ENCODE measurements at places on chromosomes 6 and 20.

GRCh38 chr6:10138917-10139316 lies 276.0 kb downstream of the TFAP2A start:
- no peak for DNase-seq

DNA sequence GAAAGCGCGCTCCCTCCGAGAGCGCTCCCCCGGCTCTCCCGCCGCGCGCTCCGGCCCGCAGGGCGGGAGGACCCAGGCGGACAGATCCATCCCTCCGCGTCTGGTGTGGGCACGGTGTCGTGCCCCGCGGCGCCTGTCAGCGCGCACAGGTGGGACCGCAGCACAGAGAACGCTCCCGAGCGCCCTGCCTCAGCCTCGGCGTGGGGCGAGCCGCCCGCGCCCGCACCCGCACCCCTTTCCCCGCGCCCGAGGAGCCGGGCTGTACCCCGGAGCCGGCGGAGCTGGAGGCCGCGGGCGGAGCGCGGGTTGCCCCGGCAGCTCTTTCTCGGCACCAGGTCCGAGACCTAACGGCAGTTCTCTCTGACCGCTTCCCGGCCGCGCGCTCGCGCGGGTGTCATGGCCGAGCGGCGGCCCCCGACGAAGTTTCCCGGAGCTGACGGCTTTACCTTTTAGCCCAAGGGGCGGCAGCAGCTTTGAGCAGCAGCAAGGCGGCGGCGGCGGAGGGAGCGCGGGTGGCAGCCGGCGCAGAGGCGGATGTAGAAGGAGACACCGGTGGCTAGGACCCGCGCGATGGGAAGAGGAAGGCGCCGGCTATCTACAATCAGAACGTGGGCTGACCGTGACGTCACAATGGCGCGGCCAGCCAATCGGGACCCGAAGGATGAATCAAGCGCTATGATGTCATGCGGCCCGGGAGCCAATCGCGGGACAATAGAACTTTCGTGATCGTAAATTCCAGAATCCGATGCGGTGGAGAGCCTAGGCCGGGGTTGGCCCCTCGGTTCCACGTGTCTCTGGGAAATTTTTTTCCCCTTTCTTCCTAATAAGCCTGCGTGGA lies at the start of gene ELOVL5:
ELOVL5 (minus strand) TSS at position 580 of the 838 bp plus-strand sequence. CDS start 53,251 bp downstream, outside the sequence.
- peak; percentile 95 for DNase-seq

GRCh38 chr6:2857580-2858337 lies 16.1 kb upstream of the SERPINB1 start:
- DNase-seq = no peak

DNA sequence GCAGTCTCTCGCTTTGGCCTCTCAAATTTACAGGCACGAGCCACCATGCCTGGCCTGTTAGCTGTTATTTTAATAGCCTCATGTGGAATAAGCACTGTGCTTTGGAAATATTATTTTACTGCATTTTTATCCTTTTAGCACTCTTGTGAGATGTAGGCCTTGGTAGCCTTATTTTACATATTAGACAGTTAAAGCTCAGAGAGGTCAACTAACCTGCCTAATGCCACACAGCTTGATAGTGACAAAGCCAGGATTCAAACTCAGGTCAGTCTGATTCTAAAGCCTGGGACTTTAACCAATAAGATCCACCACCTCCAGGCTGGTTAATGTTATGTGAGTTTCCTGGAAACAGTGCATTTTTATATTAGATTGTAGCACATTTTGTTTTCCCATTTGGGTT lies 9.5 kb downstream of the TNFAIP3 start:
- no peak for DNase-seq
